Germinal center (tissue), 1 donor: ENCODE measurements at places on chromosomes 13 and 19.

DNA sequence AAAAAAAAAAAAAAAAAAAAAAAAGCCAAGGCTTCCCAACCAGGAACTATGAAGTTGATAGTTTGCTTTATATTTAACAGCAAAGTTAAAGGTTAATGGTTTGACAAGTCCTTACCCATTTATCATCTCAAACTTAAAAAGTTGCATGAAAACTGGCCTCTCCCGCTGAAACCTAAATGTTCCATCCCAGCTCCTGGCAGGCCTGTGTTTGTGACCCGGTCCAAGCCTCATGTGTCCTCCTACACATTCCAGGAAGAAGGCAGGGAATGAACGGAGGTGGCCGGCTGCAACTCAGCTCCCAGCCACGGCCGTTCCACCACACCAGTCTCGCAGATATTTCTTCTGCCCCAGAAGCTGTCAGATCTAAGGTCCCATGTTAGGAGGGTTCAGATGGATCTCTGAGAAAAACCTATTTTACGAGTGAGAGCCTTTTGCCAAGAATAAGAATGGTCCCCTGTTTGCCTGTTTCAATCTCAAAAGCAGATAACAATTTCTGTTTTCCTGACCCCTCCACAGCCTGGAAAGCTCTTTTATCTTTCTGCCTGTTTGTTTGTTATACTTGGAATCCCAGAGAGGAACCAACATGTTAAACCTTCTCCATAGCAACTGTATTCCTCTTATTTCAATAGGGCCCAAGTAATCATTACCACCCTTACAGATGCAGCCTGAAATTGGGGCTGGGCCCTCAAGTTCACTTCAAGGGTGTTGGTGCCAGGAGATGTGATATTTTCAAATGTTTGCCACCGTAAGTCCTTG is 56.5 kb downstream of the KCTD12 start:
- no peak for DNase-seq

DNA sequence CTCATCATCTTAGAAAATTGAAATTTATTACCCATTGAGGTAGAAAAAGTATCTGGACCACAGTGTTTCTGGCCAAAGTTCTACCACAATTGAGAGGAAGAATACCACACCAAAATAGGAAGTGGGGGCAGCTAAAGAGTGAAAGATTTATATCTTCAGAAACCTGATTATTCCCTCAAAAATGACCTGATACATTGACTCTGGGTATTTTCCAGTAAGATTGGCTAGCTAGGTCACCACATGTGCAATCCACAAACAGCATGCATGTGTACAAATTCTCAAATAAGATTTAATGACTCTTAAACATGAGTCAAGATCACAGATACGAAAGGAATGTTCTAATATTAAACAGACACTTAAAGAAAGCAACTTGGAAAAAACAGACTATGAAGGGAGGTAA is 1516.2 kb upstream of the PCDH20 start:
- DNase-seq, result no peak

DNA sequence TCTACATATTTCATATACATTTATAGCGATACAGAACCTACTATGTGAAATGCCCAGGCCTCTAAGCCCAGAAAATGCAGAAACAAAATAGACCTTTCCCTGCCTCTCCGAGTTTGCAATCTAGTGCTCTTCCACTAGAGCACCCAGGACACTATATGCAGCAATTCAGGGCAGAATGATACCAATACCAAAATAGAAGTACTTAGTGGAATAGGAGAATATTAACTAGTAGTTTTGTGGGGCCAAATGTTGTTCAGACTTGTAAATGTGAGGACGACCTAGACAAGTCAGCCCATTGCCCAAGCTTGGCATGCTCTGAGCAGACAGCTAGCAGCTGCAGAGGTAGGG is 35.8 kb upstream of the FLT1 start:
- no peak for DNase-seq

GRCh38 chr13:45623516-45624090 is 8.1 kb upstream of the ERICH6B start:
- no peak for DNase-seq

- DNase-seq, result no peak
Observed at GRCh38 chr13:111940892-111941291, 126.1 kb upstream of the SOX1 start.

- DNase-seq, result no peak
Observed at GRCh38 chr19:53332484-53332883, 1.1 kb upstream of the ZNF845 start.

GRCh38 chr19:15841875-15842569 is 26.6 kb upstream of the OR10H1 start:
- DNase-seq, result no peak

DNA sequence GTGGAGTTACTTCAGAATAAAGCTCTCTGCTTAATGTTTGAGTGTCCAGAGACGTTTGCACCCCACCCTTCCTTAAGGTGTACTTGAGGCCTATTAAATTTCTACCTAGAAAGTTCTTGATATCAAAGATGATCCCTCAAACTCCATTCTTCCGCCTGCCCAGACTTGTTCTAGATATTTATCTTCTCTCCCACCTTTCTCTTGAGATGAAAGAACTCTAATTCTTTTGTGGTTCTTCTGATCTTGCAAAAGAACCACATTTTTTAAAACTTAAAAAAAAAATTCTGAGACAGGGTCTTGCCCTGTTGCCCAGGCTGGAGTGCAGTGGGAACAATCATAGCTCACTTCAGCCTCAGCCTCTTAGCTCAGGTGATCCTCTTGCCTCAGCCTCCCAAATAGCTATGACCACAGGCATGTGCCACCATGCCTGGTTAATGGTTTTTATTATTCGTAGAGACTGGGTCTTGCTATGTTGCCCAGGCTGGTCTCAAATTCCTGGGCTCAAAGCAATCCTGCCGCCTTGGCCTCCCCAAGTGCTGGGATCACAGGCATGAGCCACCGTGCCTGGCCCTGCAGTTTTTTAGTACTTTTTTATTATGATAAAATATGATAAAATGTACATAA is 94.3 kb downstream of the SIPA1L3 start:
- DNase-seq, result no peak

- DNase-seq, result no peak
Observed at GRCh38 chr13:33194820-33195692, 90.5 kb downstream of the STARD13 start.

- DNase-seq, result peak; percentile 96
Observed at GRCh38 chr19:45792470-45793177, at the start of gene DMWD. DMWD (minus strand) TSS chr19:45792845; CDS start chr19:45792756, 89 bp downstream.

- no peak for DNase-seq
Observed at GRCh38 chr19:4987256-4987655, 18.3 kb downstream of the KDM4B start.

DNA sequence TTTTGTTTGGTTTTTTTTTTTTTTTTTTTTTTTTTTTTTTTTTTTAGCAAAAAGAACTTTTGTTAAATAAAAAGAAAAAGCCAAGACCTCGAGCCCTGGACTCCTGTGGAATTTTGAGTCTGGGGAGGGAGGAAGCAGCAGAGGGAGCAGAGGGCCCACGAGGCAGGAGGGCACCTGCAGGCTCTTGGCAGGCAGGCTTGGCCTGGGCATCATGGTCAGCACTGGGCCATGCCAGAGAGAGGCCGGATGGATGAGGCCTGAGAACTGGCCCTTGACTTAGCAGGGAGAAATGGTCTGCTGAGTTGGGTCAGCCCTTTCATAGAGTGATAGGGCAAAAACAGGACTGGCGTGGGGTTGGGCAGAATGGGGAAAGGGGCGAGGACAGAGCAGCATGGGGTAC is 100.4 kb downstream of the GPR12 start:
- DNase-seq, result no peak

GRCh38 chr19:29712744-29713516 is 2.1 kb downstream of the C19orf12 start:
- DNase-seq, result no peak

DNA sequence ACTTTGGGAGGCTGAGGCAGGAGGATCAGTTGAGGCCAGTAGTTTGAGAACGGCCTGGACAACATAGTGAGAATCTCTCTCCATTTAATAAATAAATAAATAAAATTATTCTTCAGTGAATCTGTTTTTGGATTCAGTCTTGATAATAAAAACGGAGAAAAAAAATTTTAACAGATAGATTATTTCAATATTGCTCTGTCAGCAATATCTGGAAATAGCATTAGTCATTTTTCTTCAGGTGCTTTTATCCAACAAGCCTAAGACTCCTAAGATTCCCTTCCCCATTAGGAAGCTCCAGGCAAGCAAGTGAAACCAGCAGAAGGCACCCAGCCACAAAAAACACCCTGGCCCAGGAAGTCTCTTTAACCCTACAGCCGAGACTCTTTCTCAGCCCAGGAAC is 21.3 kb upstream of the LPAR6 start:
- DNase-seq, result no peak

GRCh38 chr19:14116918-14117578 is 514 bp downstream of the PRKACA start:
- DNase-seq, result peak; percentile 24

GRCh38 chr19:58474997-58475713 is 997 bp upstream of the ZNF446 start:
- no peak for DNase-seq

DNA sequence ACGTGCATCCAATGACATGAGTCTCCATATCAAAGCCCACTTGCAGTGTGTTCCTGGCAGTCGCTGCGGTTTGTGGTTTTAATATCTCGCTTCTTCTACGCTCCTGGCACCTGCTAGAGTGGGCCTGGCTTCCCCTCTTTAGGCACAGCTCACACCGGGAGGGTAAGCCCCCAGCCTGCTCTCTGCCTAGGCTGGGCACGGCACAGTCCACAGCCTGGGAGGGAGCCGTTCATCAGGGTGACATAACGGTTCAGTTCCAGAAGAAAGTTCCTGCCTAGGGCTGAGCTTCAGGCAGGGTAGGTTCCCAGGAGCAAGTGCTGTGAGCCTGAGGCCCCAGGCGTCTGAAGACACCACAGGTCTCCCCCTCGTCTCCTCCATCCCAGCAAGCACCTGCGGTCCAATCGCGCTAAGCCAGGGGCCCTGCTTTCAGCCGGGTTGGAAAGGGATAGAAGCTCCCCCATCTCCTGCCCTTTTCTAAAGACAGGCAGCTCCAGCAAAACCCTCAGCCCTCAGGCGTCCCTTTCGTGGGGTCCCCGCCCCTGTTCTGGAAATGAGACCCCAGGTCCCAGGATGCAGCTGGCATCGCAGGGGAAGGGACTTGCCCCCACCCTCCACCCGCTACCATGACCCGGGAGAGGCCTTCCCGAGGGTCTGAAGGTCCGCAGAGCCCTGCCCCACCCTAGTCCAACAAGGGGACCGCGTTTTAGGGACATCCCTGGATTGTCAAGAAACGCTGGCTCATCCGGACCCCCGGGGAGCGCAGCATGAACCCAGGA is 121.6 kb upstream of the ZNF507 start:
- no peak for DNase-seq
